ENCODE measurements at places on chromosomes 11 and 22. TPM values are rescaled to one million over a fixed set of nuclear protein-coding genes. Genes with fewer than 3 reads are reported as not detected.
A peak's percentile ranks its signal among the peaks of the same experiment; 100 is the strongest.

GRCh38 chr11:120024046-120024445 lies 113.9 kb downstream of the TRIM29 start:
- DNase-seq, result peak; percentile 75

DNA sequence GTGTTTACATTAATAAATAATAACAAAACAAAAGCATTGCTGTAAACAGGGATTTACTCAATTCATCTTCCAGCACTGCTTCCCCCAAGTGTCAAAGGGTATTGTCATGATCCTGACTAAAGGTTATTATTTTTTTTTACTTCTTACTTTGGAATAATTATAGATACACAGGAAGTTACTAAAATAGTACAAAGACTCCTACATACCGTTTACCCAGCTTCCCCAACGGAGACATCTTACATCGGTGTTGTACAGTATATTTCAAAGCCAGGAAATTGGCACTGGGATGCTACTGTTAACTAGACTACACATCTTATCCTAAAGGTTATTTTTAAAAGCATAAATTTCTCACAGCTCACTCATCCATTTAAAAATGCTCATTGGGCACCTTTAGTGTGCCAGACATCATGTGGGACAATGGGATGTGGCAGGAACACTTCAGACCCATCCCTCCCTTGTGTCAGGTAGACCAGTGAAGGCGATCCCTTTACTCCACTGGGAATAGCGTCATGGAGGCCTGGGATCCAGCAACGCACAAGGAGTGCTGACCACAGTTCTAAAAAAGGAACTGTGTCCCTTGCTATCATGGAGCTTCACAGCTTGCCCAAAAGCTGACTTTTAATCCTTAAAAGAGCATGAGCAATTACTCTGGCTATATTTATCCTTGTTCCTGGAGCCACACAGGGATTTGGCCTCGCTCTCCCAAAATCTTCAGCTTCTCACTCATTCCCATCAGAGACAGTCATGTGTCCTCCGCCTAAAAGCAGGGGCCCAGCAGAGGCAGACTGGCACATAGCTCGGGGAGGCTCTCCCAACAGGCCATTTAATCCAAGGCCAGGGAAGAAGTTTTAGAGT lies 3.1 kb upstream of the IRAG1 start:
- DNase-seq, result no peak

GRCh38 chr11:30800904-30801303 lies 214.8 kb upstream of the MPPED2 start:
- no peak for DNase-seq

- DNase-seq, result no peak
Observed at GRCh38 chr22:36904260-36904880, 9.1 kb upstream of the CSF2RB start.

- peak; percentile 16 for DNase-seq
Observed at GRCh38 chr11:119016216-119017009, 1.7 kb downstream of the RPS25 start.

- no peak for DNase-seq
Observed at GRCh38 chr22:40202225-40202944, 24.7 kb downstream of the TNRC6B start.

DNA sequence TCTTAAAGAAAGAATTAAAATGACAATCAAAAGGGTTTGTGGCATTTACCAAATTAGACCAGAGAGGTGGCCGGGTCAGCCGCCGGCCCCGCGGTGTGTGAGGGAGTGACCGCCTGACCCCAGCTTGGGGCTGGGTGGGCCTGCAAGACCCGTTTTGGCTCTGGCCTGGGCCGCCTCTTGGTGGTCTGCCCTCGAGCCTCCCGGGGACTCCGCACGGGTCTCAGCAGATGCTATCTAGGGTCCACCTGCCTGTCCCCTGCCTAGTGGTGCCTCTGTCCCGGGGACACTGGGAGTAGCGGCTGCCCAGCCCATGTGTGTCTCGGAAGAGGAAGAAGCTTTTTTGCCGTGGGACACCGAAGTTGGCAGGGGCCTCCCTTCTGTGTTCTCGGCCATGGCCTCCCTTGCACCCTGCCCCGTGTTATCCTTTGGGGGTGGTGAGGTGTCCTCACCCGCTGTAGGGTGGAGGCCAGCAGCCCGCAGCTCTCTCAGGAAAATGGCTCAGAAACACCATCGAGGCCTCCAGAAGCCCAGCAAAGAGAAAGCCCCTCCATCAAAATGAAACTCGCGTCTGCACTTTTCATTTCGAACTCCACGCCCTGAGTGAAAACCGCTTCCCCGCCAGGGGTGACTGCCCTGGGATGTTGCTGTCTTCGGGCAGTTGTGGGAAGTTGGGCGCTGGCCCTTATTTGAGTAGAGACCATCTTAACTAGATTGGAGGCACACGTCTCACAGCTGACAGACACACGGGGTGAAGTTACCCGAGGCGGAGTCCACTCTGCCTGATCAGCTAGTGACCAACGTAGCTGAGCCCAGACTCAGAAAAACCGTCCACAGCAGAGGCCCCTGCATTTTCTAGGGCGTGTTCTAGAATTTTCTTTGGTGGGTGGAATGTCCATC lies 8.0 kb downstream of the CCND1 start:
- peak; percentile 36 for DNase-seq

- DNase-seq, result no peak
Observed at GRCh38 chr22:32336771-32337424, 20.8 kb upstream of the RFPL3 start.

GRCh38 chr11:82989628-82990404 lies 81.9 kb downstream of the RAB30 start:
- no peak for DNase-seq

DNA sequence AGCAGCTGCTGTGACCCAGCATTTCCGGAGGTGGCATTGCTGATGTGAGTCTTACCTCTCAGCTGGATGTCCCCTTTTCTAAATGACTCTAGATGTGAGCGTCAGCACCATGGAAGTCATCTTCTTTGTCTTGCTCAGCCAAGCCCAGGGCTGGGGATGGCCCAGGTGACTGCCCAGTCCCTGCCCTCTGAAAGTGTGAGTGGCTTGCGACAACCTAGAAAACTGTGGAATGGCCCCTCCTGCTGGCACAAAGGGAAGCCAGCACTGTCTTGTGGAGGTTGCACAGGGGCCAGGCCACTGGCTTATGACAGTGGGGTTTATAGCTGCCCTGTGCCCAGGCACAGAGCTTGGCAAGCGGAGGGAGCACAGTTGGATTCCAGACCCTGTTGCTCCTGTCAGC lies 6.2 kb downstream of the TUB start:
- peak; percentile 73 for DNase-seq

- no peak for DNase-seq
Observed at GRCh38 chr22:20021196-20022181, 579 bp downstream of the TANGO2 start.

GRCh38 chr22:27347951-27348350 lies 453.6 kb downstream of the MN1 start:
- DNase-seq, result no peak

DNA sequence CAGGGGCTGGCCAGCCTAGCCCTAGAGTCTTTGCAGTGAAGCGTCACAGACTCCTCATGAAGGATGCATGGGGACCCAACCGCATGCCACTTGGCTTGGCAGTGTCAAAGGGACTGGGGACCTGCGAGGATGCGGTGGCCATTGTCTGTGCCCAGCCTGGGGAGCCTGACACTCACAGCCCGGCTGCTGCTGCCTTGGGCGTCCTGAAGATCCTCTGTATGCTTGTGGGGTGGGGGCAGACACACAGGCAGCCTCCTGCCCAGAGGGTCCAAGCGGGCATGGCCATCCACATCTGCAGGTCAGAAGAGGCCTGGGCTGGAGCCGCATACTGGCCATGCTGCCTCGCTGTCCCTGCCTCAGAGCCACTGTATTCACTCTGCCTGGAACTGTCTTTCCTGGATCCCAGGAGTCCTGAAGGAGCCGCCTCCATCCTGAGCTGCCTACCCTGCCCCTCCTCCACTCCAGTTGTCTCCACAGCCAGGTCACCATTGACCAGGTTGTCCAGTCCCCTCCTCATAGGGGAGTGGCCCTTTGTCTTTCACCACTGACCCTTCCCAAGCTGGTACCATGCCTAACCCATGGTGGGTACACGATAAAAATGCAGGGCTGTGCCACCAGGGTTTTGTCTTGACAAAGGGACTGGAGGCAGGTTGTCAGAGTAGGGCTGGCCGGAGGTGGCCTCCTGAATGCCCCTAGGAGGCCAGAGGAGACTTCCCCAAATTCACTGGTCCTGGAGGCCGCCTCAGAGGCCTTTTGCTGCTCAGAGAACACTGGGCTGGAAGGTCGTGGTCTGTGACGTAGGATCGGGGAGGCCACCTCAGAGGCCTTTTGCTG lies 107.0 kb downstream of the KCNQ1OT1 start:
- peak; percentile 30 for DNase-seq

GRCh38 chr11:2146051-2146450 lies 6.9 kb upstream of the IGF2 start:
- no peak for DNase-seq

- no peak for DNase-seq
Observed at GRCh38 chr11:75262961-75263852, 22.6 kb downstream of the TPBGL start.

DNA sequence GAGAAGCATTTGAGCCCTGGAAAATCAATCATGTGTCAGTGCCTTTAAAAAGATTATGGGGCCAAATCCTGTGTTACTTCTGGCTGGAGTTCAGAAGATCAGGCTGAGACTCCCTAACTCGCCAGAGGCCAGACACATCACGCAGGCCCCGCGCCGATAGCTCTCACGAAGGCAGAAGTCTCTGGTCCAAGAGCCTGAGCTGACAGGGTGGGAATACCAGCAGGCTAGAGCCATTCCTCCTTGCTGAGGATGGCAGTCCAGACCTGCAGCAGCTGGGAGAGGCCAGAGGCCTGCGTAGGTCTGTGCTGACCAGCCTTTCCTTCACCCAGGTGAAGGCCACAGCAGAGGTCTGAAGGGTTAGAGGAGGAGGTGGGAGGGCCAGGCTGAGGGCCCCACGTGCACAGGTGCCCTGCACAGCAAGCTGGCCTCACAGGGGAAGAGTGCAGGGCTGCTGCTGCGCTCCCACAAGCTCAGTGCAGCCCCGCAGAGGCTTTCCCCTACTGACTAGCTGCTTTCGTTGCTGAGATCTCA lies 52.9 kb downstream of the ST14 start:
- peak; percentile 59 for DNase-seq

MMP3 gene
- not detected for total RNA-seq

CHRDL2 gene
- total RNA-seq, result not detected

TEX54 gene
- total RNA-seq, result not detected

API5 gene
- 114 TPM for total RNA-seq

TNKS1BP1 gene
- total RNA-seq, result 38.3 TPM

SMTNL1 gene
- not detected for total RNA-seq

VPREB1 gene
- total RNA-seq, result not detected
